Inflammatory macrophage treated with lipopolysaccharide for 4 hours (primary cell): ENCODE measurements at places on chromosomes 2 and 18.

GRCh38 chr2:142285480-142285879 lies 154.7 kb upstream of the LRP1B start:
- no peak for DNase-seq

DNA sequence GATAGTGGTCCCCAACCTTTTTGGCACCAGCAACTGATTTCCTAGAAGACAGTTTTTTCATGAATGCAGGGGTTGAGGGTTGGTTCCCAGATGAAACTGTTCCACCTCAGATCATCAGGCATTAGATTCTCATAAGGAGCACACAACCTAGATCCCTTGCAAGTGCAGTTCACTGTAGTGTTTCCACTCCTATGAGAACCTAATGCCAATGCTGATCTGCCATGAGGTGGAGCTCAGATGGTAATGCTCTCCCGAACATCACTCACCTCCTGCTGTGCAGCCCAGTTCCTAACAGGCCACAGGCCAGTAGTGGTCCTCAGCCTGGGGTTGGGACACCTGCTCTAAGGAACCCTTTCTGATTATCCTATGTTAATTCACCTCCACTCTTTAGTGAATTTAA lies 133.5 kb downstream of the SOX11 start:
- no peak for DNase-seq

DNA sequence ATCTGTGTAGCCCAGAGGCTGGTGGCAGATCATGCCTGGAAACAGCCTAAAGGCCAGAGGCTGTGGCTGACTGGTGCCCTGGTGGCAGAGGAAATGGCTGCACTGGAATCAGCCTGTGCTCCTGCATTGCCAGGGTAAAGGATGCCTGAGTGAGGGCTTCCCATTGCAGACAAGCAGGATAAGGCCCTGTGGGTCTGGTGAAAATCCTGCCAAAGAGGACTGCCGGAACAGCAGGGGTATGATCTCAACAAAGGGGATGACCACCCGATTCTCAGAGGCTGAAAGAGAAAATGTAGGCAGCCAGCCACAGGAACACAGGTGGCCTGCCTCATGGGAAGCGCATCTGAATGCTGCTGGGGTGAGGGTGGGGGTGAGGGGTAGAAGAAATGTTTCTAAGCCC lies 48.2 kb downstream of the FBXO48 start:
- DNase-seq: no peak

DNA sequence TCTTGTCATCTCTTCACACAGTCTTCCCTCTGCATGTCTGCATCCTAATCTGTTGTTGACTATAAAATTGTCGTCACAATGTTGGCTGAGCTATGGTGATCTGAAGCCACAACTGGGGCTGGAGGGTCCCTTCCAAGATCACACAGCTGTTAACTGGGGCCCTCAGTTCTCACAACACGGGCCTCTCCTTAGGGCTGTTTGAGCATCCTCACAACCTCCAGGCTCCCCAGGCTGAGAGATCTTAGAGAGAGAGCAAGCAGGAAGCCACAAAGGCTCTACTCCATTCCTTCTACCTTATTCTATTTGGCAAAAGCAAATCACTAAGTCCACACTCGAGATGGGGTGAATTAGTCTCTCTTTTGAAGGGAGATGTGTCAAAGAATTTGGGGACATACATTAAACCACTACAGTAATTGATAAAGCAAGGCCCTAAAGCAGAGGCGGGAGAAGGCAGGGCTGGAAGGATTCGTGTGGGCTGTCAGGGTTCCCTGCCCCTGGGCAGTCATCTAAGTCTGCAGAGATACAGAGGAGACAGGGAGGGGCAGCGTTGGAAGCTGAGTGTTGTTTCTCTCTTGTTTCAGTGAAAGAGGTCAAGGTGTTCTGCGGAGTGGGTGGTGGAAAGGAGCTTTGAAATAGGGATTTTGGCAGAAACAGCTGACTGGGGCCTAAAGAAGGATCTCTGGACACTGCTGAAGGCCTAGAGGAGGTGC lies 15.9 kb downstream of the MYO7B start:
- DNase-seq: no peak

DNA sequence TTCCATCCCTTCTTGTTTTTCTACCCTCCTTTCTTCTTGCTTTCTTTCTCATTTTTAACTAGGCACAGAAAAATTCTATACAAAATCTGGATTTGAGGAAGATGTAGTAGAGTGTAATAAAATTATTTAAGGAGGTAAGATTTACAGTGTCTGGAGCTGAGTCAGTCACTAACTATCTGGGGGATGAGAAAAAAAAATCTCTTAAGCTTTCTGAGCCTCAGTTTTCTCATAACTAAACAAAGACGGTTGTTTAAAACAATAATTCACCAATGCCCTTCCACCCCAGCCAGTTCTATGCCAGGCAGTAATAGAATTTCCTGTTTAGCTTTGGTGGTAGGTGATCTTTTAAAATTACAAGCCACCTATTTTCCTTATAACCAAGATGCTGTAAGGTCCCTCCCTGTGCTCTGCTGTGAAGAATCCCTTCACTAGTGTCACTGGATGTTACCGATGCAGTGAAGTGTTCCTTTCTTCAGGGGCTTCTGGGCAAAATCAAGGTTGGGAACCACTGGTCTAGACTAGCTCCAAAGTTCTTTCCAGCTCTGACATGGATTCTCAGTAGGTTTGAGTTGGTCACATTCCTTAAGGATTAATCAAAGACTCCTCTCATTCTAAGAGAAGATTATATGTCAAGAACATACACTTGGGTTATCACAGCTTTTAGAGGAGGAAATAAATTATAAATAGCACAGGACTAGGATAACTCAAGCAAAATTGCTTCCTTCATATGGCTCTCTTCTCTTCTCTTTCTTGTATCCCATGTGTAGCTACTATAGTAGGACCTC lies 289.0 kb downstream of the CDH2 start:
- no peak for DNase-seq

DNA sequence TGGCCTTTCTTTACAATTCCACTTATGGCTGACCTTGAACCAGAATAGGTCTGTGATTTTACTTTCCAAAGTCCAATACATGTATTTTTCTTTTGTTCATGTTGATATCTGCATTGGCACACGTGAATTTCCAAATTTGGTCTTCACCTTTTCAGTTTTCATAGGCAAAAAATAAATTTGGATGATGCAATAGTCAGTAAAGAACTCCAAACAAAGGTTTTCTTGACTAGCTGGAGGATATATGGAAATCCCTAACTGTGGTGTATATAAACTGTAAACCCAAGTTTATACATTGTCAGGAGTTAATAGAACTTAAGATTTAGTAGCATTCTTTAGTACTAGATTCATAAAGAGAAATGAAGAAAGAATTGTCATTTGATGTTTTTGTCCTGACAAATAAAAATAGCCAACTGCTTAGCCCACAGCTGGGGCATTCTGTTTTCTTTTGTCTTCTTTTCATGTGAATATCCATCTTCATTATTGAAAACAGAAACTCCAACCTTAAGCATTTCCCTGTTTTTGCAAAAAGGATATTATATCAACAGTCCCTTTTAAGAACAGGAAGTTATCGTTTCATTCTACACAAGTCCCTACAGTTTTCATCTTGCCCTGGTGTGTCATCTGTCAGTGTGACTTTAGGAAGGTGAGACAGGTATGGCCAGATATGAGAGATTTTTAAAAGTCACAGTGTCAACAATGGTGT lies 132.9 kb downstream of the BCL2 start:
- peak; percentile 71 for DNase-seq

DNA sequence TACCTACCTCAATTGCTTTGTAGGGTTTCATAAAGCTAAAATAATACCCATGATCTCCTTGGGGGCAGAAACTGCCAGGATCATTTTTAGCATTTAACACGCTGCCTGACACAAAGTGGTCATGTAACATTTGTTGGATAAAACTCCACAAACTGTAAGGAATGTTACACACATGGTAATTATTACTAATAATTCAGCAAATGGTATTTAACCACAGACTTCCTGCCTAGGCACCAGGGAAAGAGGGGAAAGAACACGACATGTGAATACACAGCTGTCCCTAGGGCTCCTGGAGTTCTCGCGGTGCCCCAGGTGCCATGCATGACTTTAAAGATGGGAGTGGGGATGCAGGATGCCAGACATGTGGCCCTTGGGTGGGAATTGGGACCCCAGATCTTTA lies 43.5 kb downstream of the ASAP2 start:
- no peak for DNase-seq

- peak; percentile 60 for DNase-seq
These were observed 19.4 kb downstream of the KRCC1 start for GRCh38 chr2:88036182-88036581.

DNA sequence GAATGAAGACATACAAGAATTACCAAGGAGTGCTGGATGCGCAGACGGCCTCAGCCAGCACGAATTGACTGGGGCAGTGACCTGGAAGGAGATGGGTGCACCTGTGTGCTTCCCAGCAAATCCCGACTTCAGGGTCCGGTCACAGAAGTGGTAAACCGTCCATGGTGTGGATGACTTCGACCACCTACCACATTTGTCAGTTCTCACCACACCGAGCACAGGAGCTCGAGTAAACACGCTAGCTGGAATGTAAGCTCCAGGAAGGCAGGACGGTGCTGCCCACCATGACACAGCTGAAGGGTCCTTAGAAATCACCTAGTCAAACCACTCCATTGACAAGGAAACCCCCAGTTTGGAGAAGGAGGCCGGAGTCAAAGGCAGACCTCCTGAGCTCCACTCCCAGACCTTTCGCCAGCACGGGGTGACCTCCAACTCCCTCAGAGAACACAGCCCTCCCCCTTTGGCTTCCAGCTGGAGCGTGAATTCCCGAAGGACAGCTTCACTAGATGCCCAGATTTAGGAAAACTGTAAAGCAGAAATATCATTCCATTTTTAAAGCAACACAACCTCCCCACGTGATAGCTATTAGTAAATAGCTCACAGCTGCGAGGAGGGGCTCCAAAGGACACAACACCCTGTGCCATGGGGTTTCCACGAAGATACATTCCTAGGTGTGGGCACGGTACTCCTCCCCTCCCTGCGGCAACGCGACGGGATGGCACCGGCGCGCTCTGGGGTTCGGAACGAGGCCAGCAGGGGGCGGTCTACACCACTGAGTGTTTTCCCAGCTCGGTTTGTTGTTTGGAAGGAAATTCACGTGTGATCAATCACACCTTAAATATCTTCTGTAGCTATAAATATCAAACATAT lies 34.1 kb upstream of the GNAL start:
- peak; percentile 27 for DNase-seq

DNA sequence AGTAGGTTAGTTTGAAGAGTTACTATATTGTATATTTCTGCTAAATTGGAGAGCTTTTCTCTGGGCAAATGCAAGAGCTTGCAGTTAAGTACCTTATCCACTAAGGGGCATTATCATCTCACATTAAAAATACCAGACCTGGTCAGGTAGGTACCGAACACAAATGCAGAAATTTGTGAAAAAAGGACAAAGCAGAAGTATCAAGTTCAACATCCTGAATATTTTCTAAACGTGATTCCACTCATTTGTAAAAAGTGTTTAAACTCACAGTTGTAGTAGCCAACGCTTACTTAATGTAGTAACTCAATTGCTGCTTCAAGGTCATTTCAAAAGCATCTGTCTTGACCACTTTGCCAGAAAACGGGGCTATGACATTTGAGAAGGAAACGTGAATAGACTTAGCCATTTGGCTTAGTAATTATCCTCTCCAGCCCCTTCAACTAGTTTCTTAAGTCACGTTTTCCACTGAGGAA lies 52.1 kb downstream of the CYRIA start:
- no peak for DNase-seq

DNA sequence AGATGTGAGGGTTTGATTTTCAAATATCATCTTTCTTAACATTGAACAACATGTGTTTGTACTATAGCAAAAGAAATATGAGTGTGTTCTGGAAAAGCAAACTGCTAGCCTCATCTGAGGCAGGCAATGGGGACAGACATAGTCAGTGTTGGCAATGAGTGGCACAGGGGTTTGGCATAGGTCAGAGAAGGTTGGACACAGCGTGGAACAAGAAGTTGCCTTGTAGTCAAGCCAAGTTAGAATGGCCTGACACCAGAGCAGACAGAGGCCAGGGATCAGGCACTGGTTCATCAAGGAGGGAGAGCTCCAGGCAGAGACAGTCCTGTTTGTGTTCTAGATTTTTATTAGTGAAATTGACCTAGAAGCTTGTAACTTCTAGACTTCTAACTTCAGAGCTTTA lies 100.8 kb upstream of the TANK start:
- DNase-seq: no peak

- DNase-seq: no peak
These were observed 66.1 kb upstream of the FZD5 start for GRCh38 chr2:207835805-207836204.

DNA sequence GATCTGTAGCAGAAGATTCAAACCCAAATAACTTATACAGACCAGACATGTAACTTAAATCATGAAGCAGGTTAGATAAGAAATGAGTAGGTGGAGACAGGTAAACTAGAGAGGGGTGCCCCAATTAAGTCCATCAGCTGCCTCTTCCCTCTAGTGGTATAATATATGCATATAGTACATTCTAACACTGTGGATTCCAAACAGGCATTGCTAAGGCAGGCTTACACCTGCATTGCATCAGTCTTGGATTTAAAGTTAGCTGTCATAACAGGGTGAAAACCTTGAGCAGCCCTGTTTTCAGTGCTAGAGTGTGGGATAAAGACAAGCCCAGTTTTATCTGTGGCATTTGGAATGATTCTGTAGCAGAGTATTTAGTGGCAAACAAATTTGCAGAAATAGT lies 63.4 kb downstream of the NYAP2 start:
- no peak for DNase-seq

GRCh38 chr18:2515908-2516625 lies 55.2 kb downstream of the METTL4 start:
- DNase-seq: peak; percentile 87
